ENCODE measurements at places on chromosomes 3 and 15.

DNA sequence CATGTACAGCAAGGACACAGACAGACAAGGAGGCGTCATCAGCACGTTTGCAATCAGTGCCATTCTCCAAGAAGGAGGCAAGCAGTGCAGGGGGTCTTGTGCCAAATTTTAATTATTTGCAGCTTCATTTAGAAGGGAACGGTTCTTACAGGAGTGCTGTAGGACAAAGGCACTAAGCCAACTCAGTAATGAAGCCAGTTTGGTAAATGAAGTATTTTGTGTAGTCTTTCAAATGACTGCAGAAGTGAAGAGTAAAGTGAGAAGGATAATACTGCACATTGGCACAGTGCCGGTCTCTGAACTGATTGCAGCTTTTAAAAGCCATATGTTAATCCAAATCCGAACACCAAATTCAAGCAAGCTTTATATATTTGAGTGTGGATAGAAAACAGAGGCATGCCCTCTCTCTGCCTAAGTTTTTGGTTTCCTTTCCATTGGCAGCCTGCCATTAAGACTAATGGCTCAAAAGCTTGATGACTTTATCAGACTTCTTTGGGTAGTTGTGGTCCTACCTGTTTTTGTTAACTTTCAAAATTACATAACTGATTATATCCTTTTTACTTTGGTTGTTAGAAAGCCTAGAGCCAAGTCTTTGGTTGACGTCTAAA is 101.3 kb downstream of the SENP2 start:
- no peak for DNase-seq

- no peak for DNase-seq
Measured at GRCh38 chr15:66654739-66655375, 47.2 kb upstream of the SMAD6 start.

DNA sequence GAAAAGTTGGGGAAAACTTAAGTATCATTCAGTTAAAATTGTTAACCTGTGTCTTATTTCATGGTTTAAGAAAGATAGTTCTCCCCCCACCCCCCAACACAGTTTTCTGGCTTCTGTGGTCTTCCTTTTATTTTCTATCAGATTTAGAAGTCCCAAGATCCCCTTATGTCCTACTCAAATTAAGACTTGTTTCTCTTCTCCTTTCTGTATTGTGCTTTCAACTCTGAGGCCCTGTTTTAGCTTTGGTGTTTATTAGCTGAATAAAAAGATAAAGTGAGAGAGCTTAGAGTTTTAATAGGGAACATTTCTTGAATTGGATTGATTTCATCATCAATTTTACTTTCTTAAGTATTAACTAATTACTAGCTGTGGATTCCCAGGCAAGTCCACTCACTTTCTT is 62.6 kb downstream of the AKAP13 start:
- no peak for DNase-seq

GRCh38 chr3:167666563-167666962 is 12.8 kb upstream of the WDR49 start:
- no peak for DNase-seq

DNA sequence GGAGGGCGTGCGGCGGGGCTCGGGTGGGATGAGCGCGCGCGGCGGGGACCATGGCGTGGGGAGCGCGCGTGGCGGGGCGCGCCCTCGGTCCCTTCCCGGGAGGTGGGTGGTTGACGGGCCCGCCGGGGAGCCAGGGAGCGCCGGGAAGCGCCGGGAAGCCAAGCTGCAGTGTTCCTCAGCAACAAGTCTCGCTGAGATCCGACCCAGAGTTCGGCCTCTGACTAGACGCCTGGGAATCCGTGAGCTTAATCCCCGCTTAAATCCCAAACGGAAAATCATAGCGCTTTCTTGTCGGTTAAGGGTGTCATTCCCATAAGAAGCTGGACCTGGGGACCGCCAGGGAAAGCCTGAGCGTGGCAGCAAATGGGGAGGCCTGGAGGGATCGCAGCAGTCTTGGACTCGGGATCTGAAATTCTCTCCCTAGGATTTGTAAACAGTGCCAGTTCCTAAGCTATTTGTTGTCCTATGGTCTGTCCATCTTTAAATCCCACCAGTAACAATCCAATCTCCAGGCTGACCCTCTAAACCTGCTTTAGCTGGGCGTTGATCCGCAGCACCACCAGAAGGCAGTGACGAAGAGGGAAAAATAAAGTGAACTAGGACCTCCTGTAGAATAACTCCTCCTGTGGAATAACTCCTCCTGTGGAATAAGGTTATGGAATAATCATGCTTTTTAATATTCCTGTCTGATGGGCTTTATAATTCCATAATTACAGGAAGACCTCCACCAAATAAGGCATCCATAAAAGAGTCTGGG is 570 bp upstream of the NEDD4 start:
- DNase-seq = no peak

DNA sequence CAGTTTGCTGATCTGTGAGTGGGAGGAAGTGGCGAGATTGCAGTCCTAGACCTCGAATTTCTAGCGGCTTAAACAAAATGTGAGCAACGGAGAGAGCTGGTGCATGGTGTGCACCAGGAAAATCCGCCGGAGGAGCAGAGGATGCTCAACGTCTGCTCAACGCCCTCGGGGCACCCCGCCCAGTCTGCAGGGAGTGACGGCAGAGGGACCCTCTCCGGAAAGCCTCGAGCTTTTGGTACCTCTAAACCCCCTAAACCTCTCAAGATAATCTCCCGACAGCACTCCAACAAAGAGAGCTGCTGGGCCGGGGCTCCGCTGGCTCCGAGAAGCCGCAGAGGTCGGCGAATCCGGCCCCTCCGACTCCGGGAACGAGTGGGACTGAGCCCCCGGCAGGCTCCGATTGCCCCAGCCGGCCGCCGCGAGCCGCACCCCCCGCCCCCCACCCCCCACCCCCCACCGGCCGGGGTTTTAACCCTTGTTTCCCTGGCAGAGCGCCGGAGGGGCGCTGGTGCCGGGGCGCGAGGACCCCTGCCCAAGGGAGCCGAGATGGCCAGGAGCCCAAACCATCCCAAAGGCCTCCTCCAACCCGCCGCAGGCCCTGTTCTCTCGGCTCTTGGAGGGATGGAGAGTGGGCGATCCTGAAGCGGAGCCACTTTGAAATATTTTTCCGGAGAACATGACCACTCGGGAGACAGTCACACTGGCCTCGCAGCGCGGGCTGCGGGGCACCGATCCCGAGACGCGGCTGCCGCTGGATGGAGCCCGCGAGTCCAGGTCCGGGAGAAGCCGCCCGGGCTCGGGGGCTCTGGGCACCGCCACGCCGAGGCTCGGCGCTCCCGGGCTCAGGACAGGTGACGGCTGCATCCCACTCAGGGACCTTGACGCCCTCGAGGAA is 1.5 kb downstream of the MEGF11 start:
- no peak for DNase-seq

GRCh38 chr3:23549148-23549910 is 256.4 kb upstream of the UBE2E1 start:
- no peak for DNase-seq

- DNase-seq = no peak
Measured at GRCh38 chr3:16386561-16386960, 121.5 kb downstream of the OXNAD1 start.

- DNase-seq = peak; percentile 97
Measured at GRCh38 chr15:60371175-60372051, 26.4 kb downstream of the ANXA2 start.

- DNase-seq = no peak
Measured at GRCh38 chr3:184583578-184584451, 22.2 kb downstream of the EPHB3 start.

DNA sequence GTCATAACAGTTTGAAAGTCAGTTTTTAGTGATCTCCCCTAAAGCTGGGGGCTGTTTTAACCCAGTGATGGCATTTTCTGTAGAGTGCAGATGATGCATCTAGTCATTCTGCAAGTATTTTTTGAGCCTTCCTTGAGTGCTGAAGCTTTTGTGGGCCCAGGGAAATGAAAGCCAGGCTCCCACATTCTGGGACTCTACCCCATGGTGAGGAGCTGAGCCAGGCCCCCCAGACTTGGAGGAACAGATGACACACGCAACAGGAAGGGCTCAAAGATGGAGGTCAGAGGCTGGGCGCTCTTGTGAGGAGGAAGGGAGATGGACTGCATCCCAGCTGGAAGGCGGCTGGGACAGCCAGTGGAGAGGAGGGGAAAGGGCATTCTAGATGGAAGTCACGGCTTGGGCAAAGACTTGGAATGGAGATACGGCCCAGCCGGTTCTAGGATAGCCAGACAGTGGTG is 40.8 kb downstream of the MRAS start:
- no peak for DNase-seq

- DNase-seq = peak; percentile 95
Measured at GRCh38 chr15:78049691-78050440, 27.6 kb downstream of the TBC1D2B start.

DNA sequence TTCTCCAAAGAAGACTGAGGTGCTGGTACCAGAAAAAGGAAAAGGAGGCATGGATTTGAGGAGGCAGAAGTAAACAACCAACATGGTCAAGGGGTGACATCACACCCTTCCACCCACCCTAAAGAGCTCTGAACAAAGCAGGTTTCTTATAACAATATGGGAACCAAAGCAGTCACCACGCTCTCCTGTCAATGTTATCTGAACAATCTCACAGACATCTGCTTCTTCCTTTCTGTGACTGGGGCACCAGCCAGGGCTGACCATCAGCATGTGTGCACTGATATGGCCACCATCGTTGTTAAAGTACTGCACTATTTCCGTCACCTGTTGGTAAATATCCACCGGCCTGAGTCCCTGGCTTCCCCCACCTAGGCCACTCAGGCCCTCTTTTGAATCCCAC is 252.9 kb downstream of the SHQ1 start:
- no peak for DNase-seq
